ENCODE measurements at places on chromosomes 5 and 9.

DNA sequence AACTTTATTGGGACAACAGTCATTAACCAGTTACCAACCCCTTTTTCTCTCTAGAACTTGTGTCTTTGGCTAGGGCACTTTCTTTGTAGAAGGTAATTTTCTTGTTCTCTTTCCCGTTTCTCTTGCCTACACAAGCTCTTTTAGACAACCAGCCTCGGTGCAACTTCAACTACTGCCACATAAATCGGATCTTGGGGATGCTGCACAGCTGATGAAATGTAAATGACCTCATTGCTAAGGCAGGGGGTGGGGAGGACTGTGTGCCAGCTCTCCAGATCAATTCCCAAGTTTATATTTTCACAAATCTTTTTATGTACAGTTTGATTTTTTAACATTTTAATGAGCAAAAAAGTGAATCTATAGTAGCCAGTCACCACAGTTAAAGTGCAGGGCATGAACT is 157.6 kb downstream of the DENND1A start:
- DNase-seq = no peak

DNA sequence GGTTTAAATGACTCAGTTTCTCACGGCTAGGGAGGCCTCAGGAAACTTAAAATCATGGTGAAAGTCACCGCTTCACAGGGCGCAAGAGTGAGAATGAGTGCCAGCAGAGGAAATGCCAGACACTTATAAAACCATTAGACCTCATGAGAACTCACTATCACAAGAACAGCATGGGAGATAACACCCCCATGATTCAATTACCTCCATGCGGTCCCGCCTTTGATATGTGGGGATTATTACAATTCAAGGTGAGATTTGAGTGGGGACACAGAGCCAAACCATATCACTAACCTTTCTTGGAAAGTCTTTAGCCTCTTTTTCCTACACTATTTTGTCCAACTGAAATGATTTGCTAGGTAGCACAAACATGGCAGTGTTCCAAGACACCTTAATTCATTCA is 533.9 kb upstream of the NUDT12 start:
- no peak for DNase-seq

DNA sequence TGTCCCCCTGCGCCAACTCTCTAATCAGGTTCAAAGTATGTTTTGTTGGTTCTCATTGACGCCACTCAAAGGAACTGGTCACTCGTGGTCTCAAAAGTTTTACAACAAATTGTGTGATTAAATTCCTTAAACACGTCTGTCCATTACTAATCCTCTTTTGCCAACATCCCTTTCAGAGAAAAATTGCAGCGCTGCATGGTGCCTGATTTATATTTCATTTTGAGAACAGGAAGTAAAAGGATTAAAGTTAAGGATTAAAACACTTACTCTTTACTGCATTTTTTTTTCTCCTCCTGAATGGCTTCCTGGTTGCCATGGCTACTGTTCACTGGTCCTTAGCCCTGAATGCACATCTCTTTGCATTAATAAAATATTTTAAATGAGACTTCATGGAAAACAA is 383.5 kb downstream of the GLIS3 start:
- DNase-seq = no peak

GRCh38 chr5:13783726-13784125 is 160.8 kb downstream of the DNAH5 start:
- DNase-seq = no peak

GRCh38 chr9:3074247-3074646 is 230.4 kb upstream of the PUM3 start:
- DNase-seq = no peak

DNA sequence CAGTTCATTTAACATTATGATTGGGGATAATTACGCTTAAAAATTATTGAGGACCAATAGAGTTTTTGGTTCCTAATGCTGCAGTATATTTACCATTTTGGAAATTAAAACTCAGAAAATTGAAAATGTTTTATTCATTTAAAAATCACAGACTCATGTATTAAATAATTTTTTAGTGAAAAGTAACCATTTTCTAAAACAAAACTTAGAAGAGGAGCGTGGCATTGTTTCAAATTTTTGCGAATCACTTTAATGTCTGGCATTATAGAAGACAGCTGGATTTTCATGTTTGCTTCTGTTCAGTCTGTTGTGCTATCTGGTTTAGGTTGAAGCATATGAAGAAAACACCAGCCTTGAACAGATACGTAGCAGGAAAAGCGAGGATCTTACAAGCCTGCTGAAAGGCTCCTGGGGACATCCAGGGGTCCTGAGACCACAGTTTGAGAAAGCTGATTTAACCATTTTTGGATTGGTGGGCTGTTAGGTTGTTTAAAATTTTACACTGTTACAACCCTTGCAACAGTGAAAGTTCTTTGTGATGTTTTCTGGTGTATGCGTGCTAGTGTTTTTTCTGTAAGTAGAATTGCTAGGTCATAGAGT is 1.6 kb downstream of the ZFYVE16 start:
- DNase-seq = no peak

DNA sequence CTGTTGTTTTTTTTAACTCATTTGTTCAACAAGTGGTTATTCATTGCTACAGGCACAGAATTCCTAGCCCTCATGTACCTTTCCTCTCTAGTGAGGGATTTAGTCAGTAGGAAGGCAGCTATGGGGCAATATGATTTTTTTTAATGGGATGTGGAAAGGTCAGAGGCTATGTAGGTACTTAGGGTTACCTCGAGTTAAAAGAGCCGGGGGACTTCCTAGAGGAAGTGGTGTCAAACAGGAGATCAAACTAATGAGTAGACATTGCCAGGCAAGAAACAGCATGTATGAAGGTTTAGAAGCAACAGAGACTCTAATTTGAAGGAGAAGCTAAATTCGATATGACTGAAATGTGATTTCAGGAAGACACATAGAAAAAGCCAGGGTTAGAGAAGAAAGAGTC is 50.7 kb downstream of the ITGA2 start:
- no peak for DNase-seq

- DNase-seq = no peak
These were observed 79.0 kb downstream of the RORB start for GRCh38 chr9:74576176-74576575.

- DNase-seq = no peak
These were observed 8.9 kb upstream of the MYO10 start for GRCh38 chr5:16944816-16945562.

DNA sequence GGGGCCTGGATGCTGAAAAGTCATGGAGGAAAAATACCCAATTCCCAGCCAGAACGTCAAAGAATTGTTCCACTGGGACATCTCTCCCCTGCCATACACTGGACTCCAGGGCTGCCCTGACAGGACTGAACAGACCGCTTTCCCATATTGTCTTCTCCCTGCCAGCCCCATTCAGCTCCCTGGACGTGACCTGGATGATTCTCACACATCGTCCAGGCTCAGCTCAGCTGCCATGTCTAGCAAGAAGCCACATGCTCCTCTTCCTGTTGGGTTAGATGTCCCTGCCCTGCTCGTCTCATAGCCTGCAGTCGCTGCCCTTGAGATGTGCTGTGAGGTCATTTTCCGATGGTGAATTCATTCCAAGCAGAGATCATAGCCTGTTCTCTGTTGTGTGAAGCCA is 37.4 kb downstream of the FOXI1 start:
- DNase-seq = no peak

DNA sequence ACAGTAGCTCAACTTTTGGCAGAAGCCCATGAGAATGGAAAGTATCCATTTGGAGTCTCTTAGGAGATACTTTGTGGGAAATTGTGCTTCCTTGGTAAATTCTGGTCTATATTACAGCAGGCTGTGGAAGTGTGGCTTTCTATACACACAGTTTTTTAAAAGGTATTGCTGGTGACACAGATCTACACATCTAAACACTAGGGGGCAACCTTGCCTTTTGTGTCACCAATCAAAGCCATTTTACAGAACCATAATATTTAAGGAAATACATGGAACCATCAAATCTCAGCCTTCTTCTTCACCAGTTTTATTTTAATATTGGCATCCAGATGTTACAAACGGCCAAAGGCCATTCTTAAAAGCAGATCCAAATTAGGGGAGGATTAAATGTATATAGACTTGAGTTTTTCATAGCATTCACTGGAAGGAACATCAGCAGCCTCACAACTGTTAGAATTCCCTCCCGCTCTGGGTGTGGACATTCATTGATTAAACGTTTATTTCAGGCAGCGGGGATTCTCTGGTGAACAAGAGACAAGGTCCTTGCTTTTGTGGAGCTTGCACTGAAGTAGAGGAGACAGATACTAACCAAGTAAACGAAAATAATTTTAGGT is 132.4 kb upstream of the EPB41L4A start:
- no peak for DNase-seq

DNA sequence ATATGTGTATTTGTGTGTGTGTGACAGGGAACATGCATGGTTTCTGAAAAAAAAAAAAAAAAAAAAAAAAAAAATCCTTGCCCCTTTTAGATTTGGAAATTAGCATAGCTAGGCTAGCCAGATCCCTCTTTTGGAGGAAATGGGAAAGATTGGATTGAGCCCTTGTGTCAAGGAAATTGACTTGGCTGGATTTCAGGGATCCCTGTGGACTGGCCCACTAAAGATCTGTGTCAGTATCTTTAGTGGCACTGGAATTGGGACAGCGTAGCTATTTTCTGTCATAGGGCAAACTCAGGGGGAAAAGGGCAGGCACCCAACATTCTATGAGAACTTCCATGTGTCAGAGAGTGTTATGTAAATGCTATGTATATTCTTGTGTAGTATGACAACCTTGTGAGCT is 35.4 kb downstream of the SH3GL2 start:
- no peak for DNase-seq

- no peak for DNase-seq
These were observed 359.3 kb upstream of the CDH18 start for GRCh38 chr5:20347334-20347733.

GRCh38 chr9:137128862-137129455 is 10.0 kb upstream of the GRIN1 start:
- DNase-seq = no peak
